ENCODE measurements at places on chromosomes 6 and 20.
A peak's percentile ranks its signal among the peaks of the same experiment; 100 is the strongest.

DNA sequence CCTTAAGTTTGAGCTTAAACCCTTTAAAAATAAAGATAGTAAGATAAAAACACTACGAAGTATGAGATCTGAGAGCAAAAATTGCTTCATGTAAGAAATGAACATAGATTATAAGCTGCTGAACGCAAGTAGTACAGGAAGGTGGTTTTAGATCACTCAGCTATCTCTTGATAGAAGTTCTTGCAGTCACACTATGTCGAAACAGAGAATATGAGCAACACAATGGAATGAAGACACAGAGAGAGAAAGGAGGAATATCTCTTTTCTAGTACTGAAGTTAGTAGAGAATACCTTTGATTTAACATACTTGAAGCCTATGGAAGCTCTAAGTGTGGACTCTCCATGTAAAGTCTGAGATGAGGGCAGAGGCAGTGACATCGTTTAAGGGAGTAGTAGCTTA is 162.7 kb downstream of the CDK19 start:
- DNase-seq: no peak

GRCh38 chr6:30037182-30037788 is 23.8 kb upstream of the POLR1H start:
- DNase-seq: no peak

- DNase-seq: no peak
Measured at GRCh38 chr6:13305791-13306190, 22.5 kb downstream of the TBC1D7 start.

DNA sequence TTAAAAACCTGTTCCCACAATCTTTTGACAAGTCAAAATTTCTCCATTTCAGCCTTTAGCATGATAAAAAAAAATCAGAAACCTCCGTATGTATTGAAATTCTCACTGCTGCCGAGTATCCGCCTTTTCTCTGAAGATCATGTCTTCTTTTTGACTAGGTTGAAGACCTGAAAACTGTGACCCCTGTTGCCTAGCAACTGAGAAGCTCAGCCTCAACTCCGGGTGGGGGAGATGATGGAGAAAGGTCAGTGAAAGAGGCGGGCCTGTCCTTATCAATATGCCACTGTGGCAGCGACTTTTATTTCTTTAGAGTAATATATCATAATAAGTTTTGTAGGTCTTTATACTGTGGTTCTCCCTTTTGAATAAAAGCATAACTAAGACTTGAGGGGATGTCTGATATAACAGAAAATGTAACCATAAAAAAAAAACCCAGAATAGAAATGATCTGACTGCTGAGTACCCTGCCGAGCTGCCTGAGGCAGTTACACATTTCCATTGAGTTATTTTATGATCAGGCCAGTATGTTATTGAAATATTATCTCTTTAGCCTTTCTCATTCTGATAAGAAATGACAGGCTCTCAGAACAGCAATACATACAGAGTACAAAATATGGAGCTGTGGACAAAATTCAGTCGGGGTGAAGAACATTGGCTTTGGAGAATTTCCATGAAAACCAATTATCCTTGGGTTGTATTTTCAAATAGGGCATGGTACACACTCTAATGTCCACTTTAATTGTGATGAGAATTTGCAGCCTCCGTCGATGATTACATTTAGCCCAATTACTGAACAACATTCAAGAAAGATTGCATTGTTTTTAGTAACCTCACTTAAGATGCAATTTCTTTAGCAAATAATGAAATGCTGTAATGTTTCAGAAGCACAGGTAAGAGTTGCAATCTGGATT is 136.7 kb upstream of the EEF1E1 start:
- DNase-seq: no peak

GRCh38 chr6:124947971-124948451 is 14.2 kb upstream of the RNF217 start:
- DNase-seq: no peak

DNA sequence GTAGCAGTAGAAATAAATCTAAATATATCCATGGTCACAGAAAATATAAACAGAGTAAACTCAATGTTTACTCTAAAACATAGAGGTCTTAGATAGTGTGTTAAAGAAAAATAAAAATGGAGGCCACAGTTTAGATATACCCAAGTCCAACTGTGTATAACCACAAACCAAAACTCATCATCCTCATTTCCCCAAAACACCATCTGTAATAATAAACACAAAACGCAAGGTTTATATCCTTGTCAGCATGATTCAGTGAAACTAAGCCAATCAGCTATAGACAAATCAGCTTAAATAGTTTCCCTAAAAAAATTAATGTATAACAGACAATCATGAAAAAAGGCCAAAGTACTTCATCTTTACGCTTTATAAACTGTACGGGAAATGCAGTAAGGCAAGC is 2.7 kb upstream of the HACE1 start:
- DNase-seq: no peak

- no peak for DNase-seq
Measured at GRCh38 chr6:147825848-147826247, 317.4 kb downstream of the SAMD5 start.

DNA sequence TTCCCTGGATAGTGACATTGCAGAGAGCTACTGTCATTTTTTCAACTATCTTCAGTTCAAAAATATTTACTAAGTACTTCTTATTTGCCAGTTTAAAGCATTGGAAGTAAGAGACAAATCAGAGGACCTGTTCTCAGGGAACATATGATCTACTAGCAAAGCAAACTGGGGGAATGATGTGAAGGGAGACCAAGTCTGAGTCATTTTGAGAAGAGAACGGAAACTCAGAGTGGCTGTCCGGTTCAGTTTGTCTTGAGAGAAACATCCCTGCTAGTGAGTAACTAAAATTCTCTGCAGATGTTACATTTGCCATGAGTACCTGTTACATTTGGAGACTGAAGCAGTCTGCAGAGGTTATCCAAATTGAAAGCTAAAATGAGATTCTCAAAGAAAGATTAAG is 118.3 kb downstream of the KCNQ5 start:
- DNase-seq: no peak

GRCh38 chr20:41359541-41360011 is 7.0 kb downstream of the EMILIN3 start:
- DNase-seq: no peak

DNA sequence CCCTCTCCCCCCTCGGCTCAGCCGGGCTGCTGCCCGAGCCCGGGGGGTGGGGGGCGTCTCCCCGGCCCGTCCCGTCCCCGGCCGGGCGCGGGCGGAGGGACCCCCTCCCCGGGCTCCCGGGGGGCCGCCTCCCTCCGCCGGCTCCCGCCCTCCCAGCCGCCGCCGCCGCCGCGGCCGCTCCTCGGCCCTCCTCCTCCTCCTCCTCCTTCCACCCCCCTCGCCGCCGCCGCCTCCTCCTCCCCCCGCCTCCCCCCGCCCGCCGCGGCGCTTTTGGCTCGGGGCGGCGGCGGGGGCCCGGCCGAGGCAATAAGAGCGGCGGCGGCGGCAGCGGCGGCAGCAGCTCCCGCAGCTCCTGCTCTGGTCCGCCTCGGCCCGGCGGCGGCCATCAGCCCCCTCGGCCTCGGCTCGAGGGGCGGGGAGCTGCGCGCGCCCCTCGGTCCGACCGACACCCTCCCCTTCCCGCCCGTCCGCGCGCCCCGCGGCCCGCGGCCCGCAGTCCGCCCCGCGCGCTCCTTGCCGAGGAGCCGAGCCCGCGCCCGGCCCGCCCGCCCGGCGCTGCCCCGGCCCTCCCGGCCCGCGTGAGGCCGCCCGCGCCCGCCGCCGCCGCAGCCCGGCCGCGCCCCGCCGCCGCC is 38.7 kb downstream of the GNAS start:
- peak; percentile 61 for DNase-seq

DNA sequence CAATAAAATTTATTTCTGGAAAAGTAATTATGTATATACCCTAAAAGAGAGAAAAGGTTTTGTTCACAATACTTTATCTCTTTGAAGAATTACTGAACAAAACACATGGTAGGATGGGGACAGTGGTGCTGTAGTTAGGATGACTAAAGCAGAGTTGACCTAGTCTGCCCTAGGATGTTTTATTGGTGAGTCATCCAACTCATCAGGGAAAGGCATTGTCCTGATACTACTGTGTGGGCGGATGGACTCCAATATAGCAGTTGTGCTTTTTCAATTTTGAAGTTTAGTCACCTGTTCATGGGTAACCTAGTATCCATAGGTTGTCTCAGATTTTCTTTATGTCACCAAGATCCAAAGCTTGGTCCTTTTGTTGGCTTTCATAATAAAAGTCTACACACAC is 53.3 kb upstream of the EYS start:
- DNase-seq: no peak

- DNase-seq: no peak
Measured at GRCh38 chr20:56801971-56802755, 173.1 kb downstream of the TFAP2C start.

DNA sequence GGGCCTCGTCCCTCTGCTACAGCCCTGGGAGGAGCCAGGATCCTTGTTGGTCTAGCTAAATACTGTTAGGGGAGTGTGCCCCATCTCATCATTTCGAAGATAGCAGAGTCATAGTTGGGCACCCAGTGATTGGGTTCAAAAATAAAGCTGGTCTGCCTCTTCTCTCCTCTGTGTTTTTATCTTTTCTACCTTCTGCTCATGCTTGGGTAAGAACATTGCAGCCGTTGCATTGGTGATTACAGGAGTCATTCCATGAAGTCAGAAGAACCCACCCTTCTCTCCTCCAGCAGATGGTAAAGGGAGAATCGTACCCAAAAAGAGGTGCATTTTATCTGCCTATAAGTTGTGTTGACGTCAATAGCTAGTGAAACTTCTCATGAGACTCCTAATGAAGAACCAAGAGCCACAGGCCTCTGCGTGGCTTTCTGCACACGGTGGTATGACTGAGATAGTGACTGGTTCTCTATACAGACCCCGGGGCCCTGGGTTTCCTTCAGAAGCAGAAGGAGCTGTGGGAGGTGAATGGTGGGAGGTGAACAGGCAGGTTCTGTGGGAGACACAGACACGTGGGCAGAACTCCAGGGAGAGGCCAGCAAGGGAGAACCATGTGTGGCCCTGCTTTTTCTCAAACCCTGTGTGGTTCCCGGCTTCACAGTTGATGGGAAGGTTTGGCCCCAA is 5.7 kb upstream of the FAM209A start:
- DNase-seq: no peak

GRCh38 chr6:30688569-30688968 is 2.1 kb upstream of the PPP1R18 start:
- DNase-seq: no peak

GRCh38 chr6:167678102-167679101 is 148.3 kb upstream of the AFDN start:
- DNase-seq: no peak

DNA sequence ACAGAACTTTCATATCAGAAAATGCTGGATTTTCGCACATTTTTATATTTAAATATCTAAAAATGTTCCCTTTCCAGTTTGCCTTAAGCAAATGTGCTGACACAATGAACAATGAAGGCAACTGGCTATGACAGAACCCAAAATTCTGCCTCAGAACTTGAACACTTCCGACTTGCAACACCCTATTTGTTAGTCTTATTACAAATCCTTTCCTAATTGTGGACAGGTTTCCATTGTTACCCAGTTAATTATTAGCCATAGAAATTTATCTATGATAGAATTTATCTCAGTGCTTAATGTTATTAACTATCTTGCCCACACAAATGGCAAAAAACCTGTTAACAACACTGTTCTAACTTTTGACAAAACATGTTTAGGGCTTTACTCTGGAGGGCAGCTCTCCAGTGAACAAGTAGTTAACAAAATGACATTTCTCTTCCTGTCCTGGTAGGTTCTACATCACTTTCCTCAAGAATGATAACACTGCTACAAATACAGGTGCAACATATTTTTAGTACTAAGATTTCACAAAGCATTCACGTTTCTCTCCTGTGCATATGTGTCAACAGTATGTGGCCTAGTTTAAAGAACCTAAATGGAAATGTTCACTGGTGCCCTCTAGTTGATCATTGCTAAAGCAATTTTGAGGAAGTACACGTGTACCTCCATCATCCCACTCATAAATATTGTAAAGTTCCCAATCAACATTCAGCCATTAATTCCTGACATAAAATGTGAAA is 58.4 kb downstream of the HIVEP2 start:
- no peak for DNase-seq

GRCh38 chr20:57621421-57622200 is 1.4 kb upstream of the ZBP1 start:
- DNase-seq: no peak

DNA sequence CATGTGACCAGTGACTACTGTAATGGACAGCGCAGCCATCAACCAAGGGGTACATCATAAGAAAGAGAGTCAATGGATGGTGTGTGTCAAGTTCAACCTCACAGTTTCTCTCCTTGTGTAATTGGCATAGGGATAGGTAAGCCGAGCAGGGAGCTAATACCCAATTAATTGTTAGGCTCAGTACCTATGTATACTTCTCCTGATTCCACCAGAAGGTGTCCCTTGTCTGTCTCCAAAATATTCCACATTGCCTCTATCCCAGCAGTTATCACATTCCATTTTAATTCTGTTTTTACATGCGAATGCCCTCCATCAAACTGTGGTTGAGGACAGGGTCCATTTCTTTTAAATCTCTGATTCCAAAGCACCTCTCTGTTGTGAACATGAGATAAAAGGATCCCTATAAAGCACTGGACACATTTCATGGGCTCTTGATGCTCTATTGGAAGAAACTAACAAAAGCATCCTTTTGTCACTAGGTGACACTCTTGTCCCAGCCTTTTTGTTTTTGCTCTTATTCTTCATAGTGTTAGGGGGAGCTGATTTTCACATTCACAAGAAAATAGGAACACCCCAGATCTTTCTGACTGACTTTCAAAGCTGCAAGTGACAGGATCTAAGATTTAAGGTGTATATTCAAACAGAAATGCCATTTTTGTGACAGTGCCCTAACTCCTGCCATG is 38.9 kb downstream of the FBXO9 start:
- no peak for DNase-seq

DNA sequence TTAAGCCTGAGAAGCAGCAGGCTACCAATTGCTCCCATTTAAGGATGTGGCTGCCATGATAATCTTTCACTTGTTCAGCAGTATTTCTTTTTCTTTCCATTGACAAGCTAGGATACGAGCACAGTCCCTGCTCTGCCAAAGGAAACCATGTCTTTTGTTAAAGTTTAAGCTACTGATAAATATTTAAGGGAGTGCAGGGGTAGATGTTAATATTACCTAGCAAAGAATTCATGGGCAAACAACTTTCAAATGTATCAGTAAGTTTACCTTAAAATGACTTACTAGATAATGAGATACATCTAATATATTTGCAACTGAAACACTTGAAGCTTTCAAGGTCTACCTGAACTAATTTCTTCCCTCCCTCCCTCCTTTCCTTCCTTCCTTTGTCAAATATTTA is 77.3 kb downstream of the OPN5 start:
- no peak for DNase-seq

GRCh38 chr20:10549511-10549910 is 114.4 kb downstream of the SLX4IP start:
- no peak for DNase-seq

Data from stimulated activated CD8-positive, alpha-beta memory T cell treated with anti-CD3 and anti-CD28 coated beads, Interleukin-15, amount 100 ng/mL, for 48 hours (primary cell).